HEK293T (cell line): ENCODE measurements at places on chromosomes 12 and 14.

- no peak for DNase-seq
Observed at GRCh38 chr14:66365388-66365787, 120.8 kb upstream of the CCDC196 start.

DNA sequence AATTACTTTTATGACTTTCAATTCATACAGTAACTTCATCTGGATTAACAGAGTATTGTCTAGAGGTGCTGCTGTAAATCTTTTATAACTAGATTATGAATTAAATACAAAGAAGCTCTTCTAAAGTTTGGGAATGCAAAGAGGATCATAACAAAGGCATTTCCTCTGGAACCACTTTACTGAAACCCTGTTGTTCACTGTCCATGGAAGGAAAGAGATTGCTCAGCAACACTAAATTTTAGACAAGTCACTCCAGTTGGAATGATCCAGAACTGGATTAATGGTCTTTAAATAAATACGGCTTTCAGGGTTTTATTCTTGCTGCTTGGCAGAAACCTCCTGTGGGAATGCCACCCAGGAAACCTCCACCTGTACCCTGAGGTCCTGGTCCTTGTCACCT lies 250.6 kb downstream of the KSR2 start:
- DNase-seq = no peak

GRCh38 chr12:120474616-120474960 lies 5.0 kb upstream of the SRSF9 start:
- DNase-seq = no peak

GRCh38 chr12:67853204-67853603 lies 136.0 kb upstream of the IFNG-AS1 start:
- DNase-seq = no peak

DNA sequence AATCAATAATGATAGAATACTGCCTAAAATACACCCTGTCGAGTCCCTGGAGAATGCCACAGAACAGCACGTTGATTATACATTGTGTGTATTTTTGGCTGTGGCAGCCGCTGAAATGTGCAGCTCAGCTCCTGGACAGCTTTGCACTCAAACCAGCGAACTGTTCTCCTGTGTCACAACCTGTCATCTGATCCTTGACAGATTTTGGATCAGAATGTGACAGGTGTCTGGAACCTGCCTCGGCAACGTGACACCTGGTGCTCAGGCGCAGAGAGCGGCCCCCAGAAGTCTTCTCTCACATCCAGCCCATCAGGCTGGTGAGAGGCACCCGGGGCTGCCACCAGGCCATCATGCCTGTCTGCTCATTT lies 19.3 kb downstream of the MVK start:
- DNase-seq = no peak

- DNase-seq = no peak
Observed at GRCh38 chr12:54628186-54628846, 6.4 kb downstream of the LACRT start.

DNA sequence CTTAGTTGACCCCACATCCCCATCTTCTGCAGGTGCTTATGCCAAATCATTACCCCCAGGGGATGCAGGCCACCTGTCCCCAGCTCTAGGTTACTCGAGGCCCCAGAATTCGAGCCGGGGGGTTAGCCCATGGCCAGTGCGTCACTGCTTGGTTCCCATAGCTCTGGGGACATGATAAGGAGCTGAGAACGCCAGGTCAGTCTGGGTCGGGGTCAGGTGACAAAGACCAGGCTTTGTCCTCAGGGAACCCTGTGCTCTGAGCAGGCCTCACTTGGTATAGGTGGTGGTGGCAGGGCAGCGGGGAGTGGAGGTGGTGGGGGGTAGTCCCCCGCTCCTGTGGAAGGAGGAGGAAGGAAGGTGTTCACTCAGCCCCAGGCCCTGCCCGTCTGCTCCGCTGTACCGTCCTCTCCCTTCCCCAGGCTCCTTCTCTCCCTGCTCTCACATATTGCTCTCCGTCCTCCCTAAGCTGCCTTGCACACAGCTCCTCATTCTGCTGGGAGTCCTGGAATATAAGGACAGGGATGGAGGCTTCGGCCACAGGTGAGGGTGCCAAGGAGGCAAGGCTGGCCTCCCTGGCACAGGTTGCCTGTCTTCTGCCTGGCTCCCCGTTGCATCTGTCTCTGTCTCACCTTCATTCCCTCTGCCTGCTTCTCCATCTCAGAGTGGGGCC lies 2.0 kb upstream of the MYH6 start:
- DNase-seq = no peak

- no peak for DNase-seq
Observed at GRCh38 chr14:24403294-24403998, 4.6 kb downstream of the NYNRIN start.

DNA sequence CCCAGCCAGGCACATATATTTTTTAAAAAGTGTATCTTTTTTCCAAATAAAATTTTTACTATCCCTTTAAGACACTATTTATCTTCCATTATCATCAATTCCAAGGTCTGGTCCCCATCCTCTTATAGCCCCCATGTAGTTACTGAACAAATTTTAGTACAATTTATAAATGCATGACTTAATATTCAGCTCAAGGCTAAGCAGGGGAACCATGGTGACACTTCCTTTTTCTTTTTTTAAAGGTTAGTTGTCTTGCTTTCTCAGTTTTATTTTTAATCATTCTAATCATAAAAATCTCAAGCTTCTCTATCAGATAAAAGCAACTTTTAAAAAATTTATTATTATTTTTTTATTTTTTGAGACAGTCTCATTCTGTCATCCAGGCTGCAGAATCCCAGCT lies 92.3 kb downstream of the TRAFD1 start:
- no peak for DNase-seq

GRCh38 chr12:32435921-32436705 lies 36.8 kb downstream of the FGD4 start:
- DNase-seq = no peak

GRCh38 chr12:28536088-28536487 lies 345.8 kb downstream of the CCDC91 start:
- no peak for DNase-seq

- DNase-seq = no peak
Observed at GRCh38 chr12:124503305-124503704, 64.1 kb downstream of the NCOR2 start.

DNA sequence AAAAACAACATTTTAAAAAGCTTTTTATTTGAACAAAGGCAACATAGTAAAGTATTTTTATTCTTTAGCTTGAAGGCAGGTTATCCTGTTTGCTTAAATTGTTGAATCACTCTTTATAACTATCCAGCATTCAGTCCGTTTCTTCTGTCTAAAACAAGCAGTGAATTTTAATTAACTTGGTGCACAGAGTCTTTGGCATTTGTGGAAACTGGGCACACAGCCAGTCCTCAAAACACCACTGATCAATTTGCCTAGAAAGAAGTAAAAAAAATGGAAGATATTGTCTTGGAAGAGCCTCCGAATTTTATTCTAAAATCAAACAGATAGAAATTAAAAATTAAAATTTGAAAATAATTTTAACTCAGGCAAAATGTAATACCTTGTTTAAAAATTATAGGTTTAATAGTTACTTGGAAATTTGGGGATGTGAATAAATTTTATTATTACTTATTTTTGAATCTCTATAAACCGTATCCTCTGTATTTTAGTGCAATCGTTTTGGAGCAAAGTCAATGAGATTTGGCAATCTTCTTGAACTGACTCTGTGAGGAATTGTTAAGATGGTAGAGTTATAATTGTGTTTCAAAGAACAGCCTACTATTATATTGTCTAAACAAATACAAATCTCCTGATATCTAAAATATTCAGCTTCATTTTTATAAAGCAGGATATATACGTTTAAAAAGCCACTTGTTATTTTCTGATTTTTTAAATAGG lies 927.0 kb downstream of the SLC16A7 start:
- DNase-seq = no peak

- no peak for DNase-seq
Observed at GRCh38 chr14:22607291-22607690, 9.2 kb downstream of the ABHD4 start.

GRCh38 chr12:124548854-124549378 lies 18.5 kb downstream of the NCOR2 start:
- no peak for DNase-seq

- DNase-seq = peak; percentile 49
Observed at GRCh38 chr12:49264466-49264872, 413 bp upstream of the TUBA1C start.

DNA sequence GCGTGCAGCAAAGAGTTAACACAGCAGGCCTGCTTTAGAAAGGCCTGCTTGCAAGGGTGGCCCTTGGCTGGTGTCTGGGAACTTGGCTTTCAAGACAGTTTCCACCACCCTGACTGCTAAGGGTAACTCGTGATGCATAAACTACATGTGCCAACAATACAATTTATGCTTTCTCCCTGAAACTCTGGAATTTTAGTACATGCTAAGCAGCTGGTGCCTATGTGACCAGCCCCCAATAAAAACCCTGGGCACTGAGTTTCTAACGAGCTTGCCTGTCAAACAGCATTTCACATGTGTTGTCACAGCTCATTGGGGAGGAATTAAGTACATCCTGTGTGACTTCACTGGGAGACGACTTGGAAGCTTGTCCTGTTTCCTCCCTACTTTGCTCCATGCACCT lies 133.1 kb downstream of the SLC5A8 start:
- no peak for DNase-seq

- no peak for DNase-seq
Observed at GRCh38 chr14:91374879-91375702, 42.5 kb downstream of the CCDC88C start.

DNA sequence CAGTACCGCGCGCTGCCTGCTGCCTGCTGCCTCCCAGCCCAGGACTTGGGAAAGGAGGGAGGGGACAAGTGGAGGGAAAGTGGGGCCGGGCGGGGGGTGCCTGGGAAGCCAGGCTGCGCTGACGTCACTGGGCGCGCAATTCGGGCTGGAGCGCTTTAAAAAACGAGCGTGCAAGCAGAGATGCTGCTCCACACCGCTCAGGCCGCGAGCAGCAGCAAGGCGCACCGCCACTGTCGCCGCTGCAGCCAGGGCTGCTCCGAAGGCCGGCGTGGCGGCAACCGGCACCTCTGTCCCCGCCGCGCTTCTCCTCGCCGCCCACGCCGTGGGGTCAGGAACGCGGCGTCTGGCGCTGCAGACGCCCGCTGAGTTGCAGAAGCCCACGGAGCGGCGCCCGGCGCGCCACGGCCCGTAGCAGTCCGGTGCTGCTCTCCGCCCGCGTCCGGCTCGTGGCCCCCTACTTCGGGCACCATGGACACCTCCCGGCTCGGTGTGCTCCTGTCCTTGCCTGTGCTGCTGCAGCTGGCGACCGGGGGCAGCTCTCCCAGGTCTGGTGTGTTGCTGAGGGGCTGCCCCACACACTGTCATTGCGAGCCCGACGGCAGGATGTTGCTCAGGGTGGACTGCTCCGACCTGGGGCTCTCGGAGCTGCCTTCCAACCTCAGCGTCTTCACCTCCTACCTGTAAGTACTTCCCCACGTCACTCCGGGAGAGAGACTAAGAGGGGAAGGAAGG lies at the start of gene LGR5:
LGR5 (plus strand) TSS at position 186 of the 732 bp plus-strand sequence; CDS start at position 469, 283 bp downstream.
- DNase-seq = peak; percentile 71

- no peak for DNase-seq
Observed at GRCh38 chr12:121858662-121859572, at the start of gene HPD. HPD (minus strand) TSS chr12:121858859; CDS start chr12:121858823, 36 bp downstream.

DNA sequence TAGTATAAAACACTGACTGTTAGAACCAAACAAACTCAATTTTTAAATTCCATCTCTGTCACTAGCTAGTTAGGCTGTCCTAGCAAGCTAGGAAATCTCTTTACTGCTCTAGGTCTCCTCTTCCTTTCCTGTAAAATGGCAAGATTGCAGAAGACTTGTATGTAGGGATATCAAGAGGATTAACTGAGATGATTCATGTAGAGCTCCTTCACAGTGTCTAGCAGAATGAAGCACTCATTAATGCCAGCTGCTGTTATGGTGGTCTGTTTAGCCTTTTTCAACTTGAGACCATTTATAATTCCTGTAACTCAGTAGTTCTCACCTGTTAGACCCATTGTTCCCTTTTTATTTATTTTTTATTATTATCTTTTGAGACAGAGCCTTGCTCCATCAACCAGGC lies 67.8 kb upstream of the KCNH3 start:
- DNase-seq = no peak

DNA sequence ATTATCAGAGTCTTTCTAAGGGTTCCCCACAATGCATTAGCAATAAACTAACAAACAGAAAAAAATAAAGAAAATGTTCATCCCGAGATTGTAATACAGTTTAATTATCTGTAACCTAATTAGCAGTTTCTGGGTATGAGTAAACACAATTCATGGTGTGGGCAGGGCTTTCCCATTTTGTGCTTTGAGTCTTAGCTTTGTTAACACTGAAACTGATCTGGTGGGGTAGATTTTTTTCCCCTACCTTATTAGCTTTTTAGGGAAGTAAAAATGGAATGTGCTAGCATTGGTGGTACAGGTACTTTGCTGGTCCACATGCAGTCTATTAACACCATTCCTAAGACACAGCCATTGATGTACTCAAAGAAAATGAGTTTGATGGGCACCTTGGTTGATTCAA lies 18.4 kb upstream of the KRR1 start:
- no peak for DNase-seq

GRCh38 chr14:69106451-69106850 lies 46.5 kb downstream of the DCAF5 start:
- DNase-seq = no peak

- DNase-seq = no peak
Observed at GRCh38 chr12:92898755-92899154, 30.3 kb downstream of the EEA1 start.

DNA sequence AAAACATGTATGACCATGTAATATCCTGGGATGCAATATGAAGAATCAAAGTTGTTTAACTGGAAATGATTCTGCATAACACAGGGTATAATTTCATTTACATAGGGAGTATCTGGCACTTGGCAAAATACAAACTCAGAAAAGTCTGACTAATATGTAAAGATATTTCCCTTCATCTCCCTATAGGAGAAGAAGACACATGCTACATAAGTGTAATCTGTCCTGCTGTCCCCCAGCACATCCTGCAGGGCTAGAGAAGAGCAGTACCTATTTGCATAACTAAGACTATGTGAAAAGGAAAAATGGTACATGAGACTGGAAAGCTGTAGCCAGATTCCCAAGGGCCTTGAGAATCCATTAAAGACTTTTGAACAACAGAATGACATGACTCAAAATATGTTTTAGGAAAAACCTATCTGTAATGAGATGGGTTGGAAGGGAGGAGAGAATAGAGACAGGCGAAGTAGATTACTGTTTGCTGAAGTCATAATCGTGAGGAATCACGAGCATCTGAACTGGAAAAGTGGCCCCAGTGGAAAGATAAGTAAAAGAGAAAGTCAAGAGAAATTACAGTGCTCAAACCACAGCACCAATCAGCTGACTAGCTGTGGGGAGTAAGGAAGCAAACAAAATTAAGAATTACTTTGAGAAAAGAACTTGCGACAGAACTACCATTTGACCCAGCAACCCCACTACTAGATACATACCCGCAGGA lies 155.1 kb upstream of the HMGA2 start:
- DNase-seq = no peak
